Glutamatergic neuron (in vitro differentiated cells): ENCODE measurements at places on chromosomes 11 and 22.

GRCh38 chr22:24435861-24436371, 8.5 kb downstream of the ADORA2A start:
- DNase-seq, result no peak

DNA sequence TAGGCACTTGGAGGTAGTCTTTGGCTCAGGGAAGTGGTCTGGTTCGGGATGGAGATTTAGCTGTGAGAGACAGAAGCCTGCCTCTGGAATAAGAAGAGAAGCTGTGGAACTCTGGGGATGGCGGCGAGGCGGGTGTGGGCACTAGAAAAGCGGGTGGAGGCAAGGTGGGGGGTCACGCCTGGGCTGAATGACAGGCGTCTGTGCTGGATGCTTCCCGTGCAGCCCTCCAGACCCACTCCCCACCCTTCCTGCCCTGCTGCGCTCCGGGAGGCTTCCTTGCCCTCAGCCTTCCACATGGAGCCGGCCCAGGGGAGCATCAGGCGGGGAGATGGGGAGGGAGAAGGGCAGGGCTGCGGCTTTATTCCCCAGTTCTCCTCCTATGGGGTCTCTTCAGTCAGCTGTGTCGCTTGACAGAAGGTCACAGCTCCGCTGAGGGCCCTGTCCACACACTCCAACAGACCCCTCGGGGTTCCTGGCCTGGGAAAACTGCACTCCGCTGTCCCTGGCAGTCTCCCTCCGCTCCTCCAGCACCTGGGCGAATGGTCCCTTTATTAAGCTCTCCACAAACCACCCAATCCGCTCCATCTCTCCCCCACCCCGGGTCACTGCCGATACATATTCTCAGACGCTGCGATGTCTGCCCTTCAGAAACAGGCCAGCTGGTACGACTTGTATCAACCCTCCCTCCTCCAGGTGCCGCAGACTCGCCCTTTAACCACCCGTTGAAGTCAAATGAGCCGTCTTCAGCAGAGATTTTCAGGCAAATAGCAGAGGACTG, 6.2 kb downstream of the DNAJB13 start:
- peak; percentile 43 for DNase-seq

DNA sequence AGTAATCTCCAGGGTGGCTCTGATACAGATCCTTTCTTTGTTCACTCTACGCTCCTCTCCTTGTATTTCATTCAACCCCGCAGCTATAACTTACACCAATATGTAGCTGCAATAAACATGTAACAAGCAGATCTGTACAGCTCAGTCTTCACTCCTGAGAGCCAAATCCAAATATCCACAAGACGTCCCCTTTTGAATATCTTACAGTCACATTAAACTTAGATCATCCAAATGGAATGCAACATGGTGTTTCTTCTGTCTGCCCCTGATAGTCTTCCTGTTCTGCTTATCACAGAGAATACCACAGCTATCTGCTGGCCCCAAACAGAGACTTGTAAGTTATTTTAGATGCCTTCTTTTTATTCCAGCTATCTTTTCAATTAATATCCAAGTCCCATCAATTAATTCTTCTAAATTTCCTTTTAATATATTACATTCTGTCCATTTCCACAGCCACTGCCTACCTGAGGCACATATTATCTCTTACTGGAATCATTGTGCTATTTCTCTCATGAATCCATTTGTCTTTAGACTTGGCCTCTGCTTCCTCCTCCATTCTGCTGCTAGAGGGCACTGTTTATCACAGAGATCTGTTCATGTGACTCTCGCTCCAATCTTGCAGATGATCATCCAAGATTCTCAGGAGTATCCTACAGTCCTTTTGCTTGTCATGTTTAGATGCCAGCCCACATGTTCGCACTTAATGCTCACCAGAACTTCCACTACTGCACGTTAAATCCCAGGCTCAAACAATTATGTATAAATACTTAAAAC, 908.6 kb downstream of the NTM start:
- DNase-seq, result no peak

- no peak for DNase-seq
Measured at GRCh38 chr11:83166193-83166866, 9.4 kb downstream of the PCF11 start.

GRCh38 chr11:76023236-76024068, 182.8 kb downstream of the WNT11 start:
- no peak for DNase-seq

DNA sequence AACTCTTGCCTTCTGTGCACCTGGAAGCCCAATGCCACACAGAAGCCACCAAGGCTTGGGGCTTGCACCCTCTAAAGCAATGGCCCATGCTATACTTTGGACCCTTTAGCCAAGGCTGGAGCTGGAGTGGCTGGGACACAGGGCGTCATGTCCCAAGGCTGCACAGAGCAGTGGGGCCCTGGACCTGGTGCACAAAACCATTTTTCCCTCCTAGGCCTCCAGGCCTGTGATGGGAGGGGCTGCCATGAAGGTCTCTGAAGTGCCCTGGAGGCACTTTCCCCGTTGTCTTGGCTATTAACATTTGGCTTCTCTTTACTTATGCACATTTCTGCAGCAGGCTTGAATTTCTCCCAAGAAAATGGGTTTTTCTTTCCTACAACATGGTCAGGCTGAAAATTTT, 20.6 kb upstream of the TMEM45B start:
- DNase-seq, result no peak

DNA sequence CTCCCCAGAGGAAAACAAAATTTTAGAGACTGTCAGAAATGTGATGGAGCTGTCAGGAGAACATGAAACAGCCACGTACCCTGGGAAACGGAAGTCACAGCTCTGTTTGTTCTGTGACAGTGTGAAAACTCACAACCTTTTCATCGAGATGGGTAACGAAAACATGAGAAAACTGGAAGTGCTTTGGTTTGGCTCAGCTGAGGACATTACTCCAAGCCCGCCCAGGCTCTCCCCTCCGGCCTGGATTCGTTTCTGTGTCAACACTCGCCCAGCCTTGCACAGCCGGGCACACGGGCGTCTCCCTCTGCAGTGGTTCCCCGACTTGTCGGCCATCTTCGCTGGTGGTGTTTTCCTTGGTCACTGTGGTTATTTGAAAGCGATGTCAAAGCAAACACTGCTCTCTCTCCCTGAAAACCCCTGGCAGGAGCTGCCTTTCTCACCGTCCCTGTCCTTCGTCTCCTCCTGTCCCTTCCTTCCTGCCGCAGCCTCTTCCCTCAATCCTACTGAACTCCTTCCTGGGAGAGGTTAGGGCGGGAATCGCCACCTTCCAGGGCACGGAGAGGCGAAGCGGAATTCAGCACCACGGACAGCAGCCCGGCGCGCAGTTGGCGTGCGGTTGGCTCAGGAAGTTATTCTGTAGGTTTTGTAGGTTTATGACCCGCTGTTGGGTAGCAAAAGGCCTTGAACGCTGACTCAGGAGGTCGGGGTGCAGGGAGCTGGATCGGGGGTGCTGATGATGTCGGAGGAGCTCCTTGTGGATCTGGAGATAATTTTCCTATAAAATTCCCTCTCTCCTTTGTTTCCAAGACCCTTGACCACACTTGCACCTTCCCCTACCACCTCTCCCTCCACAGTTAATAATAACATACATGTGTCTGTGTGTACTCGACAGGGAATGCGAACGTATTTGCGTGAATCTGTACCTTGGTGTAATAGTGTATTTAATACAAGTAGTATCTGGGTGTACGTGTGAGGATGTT, 13.1 kb upstream of the RPS19BP1 start:
- no peak for DNase-seq

DNA sequence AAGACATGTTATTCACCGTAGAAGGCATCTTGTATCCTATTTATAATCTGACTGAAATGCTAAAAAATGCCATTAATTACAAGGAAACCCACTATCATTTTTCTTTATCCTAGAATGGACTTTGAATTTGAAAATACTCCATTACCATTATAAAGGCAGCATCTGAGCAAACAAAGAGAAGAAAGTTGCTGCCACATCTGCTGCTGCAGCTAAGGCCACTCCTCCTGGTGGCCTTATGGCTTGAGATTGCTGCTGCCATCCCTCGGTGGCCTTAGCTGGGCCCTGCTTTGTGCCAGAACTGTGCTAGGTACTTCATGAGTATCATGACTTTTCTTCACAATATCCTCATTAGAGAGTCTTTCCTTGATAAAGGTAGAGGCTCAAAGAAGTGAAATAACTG, 1210.1 kb upstream of the TENM4 start:
- no peak for DNase-seq

DNA sequence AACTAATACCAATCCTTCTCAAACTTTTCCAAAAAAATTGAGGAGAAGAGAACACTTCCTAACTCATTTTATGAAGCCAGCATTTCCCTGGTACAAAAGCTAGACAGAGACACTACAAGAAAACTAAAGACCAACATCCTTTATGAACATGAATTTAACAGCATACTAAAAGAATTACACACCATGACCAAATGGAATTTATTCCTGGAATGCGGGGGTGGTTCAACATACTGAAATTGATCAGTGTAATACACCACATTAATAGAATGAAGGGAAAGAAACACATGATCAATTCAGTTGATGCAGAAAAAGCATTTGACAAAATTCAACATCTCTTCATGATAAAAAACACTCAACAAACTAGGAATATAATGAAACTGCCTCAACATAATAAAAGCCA, 148.1 kb downstream of the WNT7B start:
- no peak for DNase-seq
